ENCODE measurements at places on chromosomes 2 and 18. TPM values are rescaled to one million over a fixed set of nuclear protein-coding genes. Genes with fewer than 3 reads are reported as not detected.

The ACYP2 gene
- 16.2 TPM for total RNA-seq

The TMEM182 gene
- 10.6 TPM for total RNA-seq

The MROH2A gene
- total RNA-seq = 0.04 TPM

The GKN2 gene
- not detected for total RNA-seq

The KCNG3 gene
- 4.8 TPM for total RNA-seq

The LOXHD1 gene
- total RNA-seq = not detected

The PIEZO2 gene
- total RNA-seq = 27.2 TPM

The LRRTM1 gene
- not detected for total RNA-seq

The VSNL1 gene
- 63.2 TPM for total RNA-seq

The GTF2A1L gene
- total RNA-seq = not detected

The DPYSL5 gene
- total RNA-seq = not detected

The ASXL3 gene
- not detected for total RNA-seq

The UGT1A10 gene
- total RNA-seq = 0.10 TPM

The SETBP1 gene
- total RNA-seq = 0.18 TPM

The ATP6V1B1 gene
- total RNA-seq = not detected

The PRSS56 gene
- total RNA-seq = not detected

The POTEJ gene
- 0.04 TPM for total RNA-seq

The IL36RN gene
- total RNA-seq = not detected

The UPP2 gene
- not detected for total RNA-seq

The GCG gene
- total RNA-seq = not detected

The MC5R gene
- not detected for total RNA-seq

The HOXD10 gene
- total RNA-seq = not detected
